GM12865 (cell line): ENCODE measurements at places on chromosomes 2 and 18.

DNA sequence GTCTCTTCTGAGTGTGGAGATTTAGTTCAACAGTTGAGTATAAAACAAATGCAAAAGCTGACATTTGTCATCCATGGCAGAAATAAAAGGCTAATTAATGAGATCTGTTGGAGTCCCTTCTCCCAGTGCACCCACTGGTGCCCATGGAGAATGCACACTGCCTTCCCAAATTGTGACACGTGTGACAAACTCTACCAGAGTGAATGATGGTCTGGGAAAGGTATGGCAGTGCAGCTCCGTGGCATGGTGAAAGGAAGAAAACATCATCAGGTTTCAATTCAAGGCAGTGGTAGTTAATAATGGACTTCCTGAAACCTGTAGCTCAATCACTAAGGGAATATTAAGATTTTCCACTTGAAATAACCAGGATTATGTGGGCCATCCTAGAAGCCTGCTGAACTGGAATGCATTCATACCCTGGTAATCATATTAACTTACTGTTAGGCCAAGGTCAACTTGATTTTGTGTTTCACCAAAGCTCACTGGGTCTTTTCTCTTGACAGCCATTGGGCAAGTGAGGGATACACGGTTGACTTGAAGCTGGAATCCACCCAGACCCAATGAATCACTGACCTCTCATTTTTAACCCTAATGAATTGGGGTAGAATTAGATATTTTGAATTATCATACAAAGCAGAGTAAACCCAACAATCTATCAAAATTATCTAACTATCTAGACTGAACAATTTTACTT lies 167.6 kb downstream of the AFF3 start:
- no peak for DNase-seq

DNA sequence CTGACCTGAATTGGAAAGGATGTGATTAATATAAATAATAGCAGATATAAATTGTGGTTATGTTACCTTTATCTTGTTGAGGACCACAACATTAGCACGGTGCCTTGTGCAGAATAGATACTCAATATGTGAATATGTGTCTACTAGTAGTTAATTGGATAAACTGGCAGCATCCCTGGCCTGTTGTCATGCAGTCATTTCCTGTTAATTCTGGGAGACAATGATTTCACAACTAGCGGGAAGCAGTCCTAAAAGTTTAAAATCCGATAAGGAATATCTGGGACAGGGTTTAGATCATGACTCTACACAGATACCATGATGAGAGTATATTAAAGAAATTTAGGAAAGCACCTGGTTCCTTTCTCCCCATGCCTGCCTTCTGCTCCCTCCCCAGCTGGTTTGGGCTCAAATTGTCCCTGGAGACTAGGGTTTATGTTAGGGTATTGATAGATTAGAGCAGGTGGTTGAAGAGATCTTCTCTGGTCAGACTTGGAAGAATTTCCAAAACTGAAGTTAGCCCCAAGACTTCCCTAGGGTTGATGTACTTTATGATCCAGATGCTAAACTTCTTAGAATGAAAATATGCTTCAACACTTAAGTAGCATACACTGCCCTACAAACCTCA lies 32.8 kb downstream of the CYBRD1 start:
- no peak for DNase-seq

GRCh38 chr18:79786304-79786703 lies 11.4 kb upstream of the KCNG2 start:
- no peak for DNase-seq

GRCh38 chr2:109533823-109534222 lies 79.9 kb downstream of the SEPTIN10 start:
- no peak for DNase-seq

- no peak for DNase-seq
Measured at GRCh38 chr2:46339676-46340459, 42.7 kb downstream of the EPAS1 start.

DNA sequence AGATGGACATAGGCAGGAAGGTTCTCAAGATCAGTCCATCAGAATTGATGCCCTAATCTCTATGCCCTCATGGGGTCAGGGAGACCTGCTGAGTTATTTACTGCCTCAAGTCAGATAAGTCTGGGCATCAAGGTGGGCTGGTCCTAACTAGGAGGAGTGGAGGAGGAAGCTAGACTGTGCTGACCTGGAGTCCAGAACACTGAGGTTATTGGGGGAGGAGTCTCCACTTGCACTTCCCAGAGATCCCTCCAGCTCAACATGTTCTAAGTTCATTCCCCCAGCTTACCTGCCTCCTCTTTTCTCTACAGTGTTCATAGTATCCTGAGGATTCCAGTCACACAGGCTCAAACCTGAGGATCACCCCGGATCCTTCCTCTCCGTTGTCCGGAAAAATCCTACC lies 19.3 kb downstream of the EVA1A start:
- DNase-seq, result no peak

- DNase-seq, result no peak
Measured at GRCh38 chr2:5932556-5933469, 240.6 kb downstream of the SOX11 start.

DNA sequence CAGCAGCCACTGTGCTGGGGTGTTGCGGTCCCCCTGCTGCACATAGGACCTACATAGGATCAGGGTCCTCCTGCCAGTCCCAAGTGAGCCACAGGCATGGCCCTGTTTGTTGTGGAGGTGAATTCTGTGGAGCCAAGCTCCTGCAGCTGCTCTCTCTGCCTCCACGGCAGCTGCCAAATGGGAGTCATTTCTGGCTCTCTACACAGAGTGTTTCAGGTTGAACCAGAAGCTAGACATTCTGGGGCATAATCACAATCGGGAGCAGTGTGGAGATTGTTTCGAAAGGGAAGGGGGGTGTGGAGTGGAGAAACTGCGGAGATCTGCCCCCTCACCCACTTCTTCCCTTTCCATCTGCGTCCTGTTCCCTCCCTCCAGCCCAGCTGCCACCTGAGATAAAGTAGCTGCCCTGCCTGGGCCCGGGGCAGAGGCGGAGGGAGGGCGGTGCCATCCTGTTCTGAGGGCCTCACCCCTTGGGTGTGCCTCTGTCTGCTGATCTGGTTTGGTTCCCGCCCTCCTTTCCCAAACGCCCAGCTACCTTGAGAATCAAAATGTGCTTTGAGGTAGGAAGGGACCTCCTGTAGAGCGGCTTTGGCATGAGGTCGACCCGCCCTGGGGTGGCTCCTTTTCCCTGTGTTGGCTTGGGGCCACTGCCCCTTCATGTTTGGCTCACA lies 139.4 kb downstream of the WDSUB1 start:
- no peak for DNase-seq
